DMS53 (cell line): ENCODE measurements at places on chromosomes 5 and 9.

GRCh38 chr5:23269981-23270380, 237.4 kb upstream of the PRDM9 start:
- peak; percentile 54 for DNase-seq

- peak; percentile 44 for DNase-seq
Measured at GRCh38 chr5:149857499-149857898, 87.1 kb downstream of the PDE6A start.

GRCh38 chr9:105079457-105079856, 151.5 kb upstream of the ABCA1 start:
- DNase-seq: no peak

DNA sequence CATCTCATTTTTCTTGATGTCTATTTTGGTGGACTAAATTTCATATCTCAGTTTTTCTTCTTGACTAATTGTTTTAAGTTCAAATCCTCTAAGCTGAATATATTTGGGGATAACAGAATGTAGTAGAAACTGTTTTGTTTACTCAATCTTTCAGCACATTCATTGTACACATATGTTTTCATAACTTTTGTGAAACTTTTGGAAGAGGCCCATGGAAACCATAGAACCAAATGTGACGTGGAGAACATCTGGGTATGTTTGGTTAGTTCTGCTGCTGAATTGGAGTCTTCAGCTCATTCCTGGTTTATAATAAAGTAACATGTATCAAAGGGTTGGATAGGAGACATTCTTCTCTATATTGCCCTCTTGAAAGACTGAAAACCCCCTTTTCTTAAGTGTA, 88.4 kb downstream of the CCDC171 start:
- DNase-seq: no peak

- no peak for DNase-seq
Measured at GRCh38 chr9:27701016-27701415, 127.7 kb upstream of the C9orf72 start.

DNA sequence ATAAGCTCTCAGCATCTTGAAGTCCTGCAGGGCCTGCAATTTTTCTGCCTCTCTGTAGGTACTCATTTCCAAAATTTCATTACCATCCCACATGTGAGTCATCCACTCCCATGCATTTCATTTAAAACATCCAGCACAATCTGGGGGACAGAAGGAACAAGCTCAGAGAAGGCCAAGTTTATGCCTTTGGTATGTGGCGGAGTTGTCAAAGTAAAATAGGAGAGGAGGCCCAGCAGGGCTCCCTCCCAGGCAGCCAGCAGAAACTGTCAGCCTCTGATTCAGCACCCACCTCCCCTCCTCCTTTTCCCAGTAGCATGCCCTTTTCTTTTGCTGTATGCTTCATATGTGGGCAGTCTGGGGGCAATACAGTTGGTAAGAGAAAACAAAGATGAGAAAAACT, 126.4 kb upstream of the ZNF366 start:
- DNase-seq: no peak

GRCh38 chr5:16465544-16466432, at the start of gene ZNF622:
Gene ZNF622 (minus strand): TSS chr5:16465800. CDS start chr5:16465665, 135 bp downstream.
- peak; percentile 98 for DNase-seq

DNA sequence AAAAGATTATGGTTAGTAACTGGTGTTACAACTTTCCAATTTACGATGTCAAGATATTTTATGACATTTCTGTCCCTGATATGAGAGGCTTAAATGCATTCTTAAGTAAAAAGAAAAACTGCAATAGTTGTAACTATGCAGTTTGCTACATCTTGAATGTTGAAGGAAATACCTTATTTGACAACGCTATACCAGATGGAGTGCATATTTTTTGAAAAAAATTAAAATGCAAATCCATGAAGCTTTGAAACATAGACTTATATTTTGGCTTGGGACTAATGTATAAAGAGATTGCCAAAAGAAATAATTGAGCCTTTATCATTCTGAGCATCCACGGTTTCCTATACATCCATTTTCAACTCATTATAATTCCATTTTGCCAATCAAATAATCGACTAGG, 579.4 kb downstream of the TAF11L14 start:
- no peak for DNase-seq

- DNase-seq: no peak
Measured at GRCh38 chr5:135079760-135080159, 45.7 kb upstream of the PITX1 start.
